Stimulated activated effector memory CD8-positive, alpha-beta T cell treated with anti-CD3 and anti-CD28 coated beads, Interleukin-12 subunit alpha, Interleukin-12 subunit beta, amount 100 ng/mL, for 72 hours (primary cell): ENCODE measurements at places on chromosomes 16 and 17.

DNA sequence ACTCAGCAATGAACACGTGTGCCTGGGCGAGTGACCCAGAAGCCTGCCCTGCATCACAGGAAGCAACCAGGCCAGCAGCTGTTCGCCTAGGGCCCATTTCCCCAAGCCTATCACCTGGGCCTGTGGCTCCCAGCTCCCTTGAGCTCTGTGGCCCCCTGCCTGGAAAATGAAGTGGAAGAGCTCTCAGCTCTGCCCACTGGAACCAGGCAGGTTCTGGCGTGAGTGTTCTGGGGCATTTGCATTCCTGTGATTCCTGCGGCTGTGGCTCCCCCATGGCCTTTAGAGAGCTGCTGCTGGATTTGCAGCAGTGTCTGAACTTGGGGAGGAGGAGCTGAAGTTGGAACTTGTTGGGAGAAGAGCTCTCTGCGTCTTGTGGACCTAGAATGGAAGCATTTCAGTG lies 22.8 kb downstream of the PGS1 start:
- DNase-seq: no peak

GRCh38 chr16:50038286-50038685 lies 13.3 kb downstream of the CNEP1R1 start:
- DNase-seq: no peak

GRCh38 chr16:83027973-83028372 lies 401.2 kb downstream of the CDH13 start:
- no peak for DNase-seq

GRCh38 chr16:51967646-51968045 lies 579.3 kb downstream of the TOX3 start:
- DNase-seq: no peak

DNA sequence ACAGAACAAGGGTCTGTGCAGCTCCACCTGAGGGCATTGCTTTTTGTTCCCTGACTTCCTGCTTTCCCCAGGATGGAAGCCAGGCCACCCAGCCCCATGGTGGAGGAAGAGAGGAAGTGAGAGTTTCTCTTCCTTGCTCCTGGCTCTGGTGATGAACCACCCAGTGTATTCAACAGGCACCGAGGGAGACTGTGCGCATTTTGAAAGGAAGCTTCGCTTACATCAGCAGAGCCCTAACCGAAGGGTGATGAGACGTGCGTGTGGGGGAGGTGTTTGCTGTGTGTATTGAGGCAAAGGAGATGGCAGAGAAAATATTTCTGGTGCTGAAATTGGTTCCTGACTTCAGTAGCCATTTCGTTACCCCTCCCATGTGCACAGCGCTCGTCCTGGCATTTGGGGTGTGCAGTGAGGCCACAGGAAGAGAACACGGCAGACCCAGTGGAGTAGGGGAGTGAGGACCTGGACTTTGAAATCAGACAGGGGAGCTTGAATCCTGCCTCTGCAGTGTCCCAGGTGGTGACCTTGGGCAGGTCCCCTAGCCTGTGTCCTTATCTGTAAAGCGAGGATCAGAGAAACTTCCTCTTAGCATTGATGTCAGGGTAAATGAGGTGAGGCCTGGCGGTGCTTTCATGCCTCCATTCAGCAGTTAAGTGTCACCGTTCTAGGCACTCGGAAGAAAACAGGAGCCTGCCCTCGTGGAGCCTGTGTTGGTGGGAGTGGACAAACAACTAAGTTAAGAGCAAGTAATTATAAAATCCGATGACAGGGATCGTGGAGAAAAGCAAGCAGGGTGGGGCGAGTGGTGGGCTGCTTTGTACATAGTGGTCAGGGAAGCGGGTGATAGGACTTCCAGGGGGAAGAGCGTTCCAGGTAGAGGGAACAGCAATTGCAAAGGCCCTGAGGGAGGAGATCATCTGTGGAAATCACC lies 7.4 kb downstream of the CMIP start:
- no peak for DNase-seq

GRCh38 chr17:21194226-21194625 lies 19.7 kb downstream of the TMEM11 start:
- no peak for DNase-seq

DNA sequence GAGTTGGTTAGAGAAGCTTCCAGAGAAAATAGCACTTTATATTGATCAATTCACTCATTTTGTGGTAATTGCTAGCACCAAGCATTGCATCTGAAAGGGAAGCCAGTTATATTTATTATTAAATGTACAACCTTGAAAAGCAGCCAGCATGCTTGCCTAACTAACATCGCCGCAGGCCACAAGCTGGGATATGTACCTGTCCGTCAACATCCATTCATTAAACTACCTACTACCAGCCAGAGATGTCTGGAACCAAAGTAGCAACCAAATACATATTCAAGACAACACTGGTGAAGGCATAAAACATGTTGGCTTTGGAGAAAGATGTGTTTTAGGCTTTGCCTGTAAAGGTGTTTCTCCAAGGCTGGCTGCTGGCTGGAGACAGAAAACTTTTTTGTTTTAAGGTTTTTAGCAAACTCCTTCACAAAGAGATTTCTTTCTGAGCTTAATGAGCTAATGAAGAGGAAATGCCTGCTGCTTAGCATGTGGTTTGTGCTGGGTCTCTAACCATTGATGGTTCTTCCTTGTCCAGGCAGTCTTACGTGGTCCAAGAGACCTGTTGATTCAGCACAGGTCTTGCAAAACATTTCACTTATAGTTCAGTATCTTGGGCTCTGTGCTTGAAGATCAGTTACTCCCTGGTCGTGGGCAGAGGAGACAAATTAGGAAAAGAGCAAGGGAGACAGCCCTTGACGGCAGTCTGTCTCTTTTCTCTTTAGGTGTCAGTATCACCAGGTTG lies 3.1 kb downstream of the ITPRIPL2 start:
- DNase-seq: no peak

GRCh38 chr16:56125922-56126321 lies 65.4 kb upstream of the GNAO1 start:
- no peak for DNase-seq

GRCh38 chr16:58507195-58507962 lies 7.4 kb downstream of the NDRG4 start:
- DNase-seq: no peak

- DNase-seq: no peak
Observed at GRCh38 chr17:6243186-6243585, 173.0 kb downstream of the WSCD1 start.

GRCh38 chr17:44079877-44080821 lies 9.6 kb downstream of the G6PC3 start:
- no peak for DNase-seq

DNA sequence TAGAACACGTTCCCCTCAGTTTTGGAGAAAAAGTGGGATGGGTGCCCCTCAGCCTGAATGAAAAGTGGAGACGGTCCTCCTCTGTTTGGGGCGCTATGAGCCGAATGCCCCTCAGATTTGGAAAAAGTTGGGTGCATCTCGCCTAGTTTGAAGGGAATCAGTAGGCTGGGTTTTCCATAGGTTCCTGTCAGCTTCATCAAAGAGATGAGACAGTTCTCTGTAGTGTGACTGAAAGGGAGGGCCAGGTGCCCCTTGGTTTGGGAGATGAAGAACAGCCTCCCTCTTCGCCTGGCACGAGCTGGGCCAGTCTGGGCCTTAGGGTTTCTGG lies 742 bp upstream of the SLC9A5 start:
- no peak for DNase-seq

DNA sequence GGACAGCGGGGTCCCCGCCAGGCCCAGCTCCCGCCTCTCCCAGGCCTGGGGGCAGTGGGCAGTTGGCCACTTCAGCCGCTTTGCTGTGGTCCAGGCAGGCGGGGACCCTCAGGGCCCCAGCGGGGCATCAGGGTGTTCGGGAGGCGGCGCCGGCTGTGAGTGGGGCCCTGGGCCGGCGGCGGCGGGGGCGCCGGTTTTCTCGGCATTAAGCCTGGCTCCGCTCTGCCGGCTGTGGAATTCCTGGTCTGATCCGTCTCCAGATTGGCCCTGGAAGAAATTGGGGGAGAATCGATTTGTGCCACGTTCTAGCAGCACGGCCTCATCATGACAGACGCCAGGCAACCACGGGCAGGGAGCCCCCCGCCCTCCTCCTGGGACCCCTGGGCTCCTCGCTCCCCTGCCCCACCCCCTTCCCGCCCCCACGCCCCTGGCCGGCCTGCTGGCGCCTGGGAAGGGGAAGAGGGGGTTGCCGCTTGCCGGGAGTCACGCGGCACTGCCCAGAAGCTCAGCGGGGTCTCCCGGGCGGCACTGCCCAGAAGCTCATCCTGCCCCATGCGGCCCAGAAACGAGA lies 28.6 kb upstream of the SSTR5 start:
- DNase-seq: no peak

- DNase-seq: no peak
Observed at GRCh38 chr17:67227488-67227887, 17.5 kb downstream of the HELZ start.

GRCh38 chr17:32161506-32162365 lies 19.4 kb downstream of the RHOT1 start:
- DNase-seq: no peak

- no peak for DNase-seq
Observed at GRCh38 chr16:8740775-8741355, 56.6 kb downstream of the TMEM186 start.

DNA sequence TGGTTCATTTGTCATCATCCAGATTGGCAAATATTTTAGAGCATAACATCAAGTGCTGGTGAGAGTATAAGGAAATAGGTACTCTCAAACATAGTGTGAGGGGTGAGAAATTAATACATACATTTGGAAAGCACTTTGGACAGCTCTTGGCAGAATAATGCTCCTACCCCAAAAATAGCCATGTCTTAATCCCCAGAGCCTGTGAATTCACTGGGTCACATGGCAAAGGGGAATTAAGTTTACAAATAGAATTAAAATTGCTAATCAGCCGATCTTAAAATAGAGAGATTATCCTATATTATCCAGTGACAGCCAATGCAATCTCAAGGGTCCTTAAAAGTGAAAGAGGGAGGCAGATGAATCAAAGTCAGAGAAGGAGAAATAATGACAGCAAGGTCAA lies 38.8 kb upstream of the ANKFN1 start:
- DNase-seq: no peak

GRCh38 chr17:64739316-64740058 lies 77.4 kb upstream of the SMURF2 start:
- DNase-seq: no peak

- DNase-seq: no peak
Observed at GRCh38 chr17:1289695-1290094, 10.2 kb downstream of the TRARG1 start.

DNA sequence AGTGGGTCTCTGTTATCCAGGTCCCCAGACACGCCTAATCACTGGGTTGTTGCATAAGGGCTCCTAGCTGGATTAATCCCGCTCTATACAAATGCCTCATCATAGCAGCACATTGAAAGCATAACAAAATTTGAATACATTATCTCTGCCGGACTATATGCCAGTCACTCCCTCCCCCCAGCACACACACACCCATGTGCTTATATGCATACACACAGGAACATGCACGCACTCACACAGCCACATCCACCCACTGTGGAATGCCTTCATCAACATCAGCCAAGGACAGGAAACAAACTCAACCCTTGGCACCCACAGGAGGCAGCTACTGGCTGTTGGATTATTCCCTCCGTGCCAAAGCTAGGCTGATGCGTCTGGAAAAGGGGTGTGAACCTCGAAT lies 3.5 kb upstream of the CDH13 start:
- DNase-seq: no peak

GRCh38 chr16:1580956-1581355 lies 30.9 kb downstream of the IFT140 start:
- DNase-seq: no peak

DNA sequence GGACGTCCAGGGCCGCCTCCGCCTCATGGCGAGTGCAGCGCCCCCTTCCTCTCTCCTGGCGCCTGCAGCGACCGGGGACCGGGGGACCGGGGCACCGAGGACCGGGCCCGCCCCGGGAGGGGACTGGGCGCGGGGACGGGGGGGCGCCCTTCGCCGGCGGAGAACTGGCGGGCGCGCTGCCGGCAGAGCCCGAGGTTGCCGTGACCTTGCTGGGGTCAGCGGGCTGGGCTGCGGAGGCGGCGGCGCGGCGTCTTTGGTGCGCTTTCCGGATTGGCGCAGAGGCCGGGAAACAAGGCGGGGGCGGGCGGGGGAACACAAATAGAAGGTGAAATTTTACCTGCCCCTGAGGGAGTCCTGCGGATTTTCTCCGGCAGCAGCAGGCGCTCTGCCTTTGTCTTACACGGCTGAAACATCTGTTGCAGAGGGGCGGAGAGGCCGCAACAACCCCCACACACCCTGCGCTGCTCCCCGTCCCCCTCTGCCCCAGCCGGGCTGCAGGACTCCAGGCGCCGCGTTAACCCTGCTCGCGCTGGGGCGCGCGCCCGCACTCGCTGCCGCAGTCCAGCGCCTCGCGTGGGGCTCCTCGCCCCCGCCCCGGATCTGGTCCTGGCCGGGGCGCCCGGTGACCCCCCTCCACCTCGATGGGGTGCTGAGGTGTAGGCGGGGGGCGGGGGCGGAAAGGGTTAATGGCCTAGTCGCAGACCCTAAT lies 53.5 kb downstream of the SREBF1 start:
- DNase-seq: no peak

DNA sequence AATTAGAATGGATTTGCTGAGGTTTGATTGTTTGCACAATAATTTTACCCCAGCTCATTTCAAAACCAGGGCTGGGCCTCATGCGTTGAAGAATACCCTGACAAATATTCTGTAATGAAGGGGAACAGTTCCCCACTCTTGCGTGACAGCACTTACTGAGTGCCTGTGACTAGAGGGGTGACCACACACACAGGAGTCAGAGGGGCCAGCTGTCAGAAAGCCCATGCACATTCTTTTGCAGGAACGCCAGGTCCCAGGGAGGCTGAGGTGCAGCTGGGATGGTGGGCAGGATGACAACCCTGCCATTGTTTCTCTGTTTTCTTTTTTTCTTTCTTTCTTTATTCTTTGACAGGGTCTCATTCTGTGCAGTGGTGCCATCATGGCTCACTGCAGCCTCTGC lies 44.6 kb downstream of the SMPD3 start:
- no peak for DNase-seq

GRCh38 chr17:69223809-69224208 lies 4.8 kb downstream of the ABCA10 start:
- no peak for DNase-seq

DNA sequence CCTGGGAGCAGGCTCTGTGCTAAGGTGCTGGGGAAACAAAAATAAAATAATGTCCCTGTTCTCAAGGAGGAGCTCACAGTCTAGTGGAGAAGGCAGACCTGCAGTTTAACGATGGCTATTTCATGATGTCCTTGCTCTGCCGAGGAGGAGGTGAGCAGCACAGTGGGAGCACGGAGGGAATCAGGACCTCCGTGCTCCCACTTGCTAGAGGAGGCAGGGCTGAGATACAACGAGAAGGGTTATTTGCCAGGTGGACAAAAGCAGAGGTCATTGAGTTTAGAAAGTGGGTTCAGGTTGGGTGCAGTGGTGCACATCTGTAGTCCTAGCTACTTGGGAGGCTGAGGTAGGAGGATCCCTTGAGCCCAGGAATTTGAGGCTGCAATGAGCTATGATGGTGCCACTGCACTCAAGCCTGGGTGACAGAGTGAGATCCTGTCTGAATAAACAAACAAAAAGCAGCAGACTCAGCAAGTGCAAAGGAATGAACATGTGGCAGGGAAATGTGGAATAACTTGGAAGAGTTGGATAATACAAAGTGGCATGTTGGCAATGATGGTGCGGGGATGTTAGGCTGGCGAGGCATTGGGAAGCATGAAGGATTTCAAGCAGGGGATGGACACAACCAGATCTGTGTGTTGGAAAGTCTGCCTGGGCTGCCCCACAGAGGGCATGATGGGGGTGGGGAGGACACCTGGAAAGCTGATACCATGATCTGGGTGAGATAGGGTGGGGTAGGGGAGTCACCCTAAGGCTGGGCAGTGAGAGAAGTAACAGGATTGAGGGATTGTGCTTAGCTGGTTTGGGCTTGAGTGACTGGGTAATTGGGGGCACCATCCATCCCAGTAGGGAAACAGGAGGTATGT lies 12.8 kb upstream of the TNS4 start:
- no peak for DNase-seq
